ENCODE measurements at places on chromosomes 7 and 10.

- DNase-seq: peak; percentile 98
Measured at GRCh38 chr10:97400665-97401454, at the start of gene RRP12. RRP12 (minus strand) TSS chr10:97401340; CDS start chr10:97401231, 109 bp downstream.

DNA sequence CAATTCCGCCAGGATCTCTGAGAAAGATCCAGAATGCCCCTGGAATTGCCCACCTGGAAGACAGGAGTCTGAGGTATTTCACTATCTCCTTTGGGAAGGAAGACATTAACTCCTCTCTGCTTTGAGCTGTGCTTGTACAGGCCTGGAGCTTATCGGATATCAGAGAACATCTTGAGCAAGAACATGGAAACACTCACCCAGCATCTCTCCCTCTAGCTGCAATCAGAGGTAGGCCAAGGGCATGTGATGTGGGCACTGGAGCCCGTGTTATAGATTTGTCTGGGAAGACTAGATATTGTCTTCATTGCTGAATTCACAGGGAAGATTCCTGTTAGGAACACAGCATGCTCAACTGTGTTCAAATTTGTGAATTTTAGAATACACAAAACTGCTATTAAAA, 233.9 kb downstream of the PHF14 start:
- DNase-seq: no peak

GRCh38 chr7:69060516-69060915, 537.8 kb upstream of the AUTS2 start:
- no peak for DNase-seq

DNA sequence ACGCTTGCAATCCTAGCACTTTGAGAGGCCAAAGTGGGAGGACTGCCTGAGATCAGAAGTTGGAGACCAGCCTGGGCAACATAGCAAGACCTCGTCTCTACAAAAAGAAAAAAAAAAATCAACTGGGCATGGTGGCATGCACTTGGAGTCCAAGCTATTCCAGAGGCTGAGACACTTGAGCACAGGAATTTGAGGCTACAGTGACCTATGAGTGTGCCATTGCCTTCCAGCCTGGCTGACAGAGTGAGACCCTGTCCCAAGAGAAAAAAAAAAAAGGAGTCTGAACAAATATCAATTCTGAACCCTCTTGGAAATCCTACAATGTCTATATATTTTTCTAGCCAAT, 126.8 kb upstream of the NRP1 start:
- DNase-seq: no peak

GRCh38 chr7:7820939-7821338, 102.5 kb upstream of the RPA3 start:
- DNase-seq: no peak

- no peak for DNase-seq
Measured at GRCh38 chr7:50088463-50089129, 4.5 kb downstream of the ZPBP start.

All from HEK293T (cell line).